ENCODE measurements at places on chromosomes 2 and 18.

DNA sequence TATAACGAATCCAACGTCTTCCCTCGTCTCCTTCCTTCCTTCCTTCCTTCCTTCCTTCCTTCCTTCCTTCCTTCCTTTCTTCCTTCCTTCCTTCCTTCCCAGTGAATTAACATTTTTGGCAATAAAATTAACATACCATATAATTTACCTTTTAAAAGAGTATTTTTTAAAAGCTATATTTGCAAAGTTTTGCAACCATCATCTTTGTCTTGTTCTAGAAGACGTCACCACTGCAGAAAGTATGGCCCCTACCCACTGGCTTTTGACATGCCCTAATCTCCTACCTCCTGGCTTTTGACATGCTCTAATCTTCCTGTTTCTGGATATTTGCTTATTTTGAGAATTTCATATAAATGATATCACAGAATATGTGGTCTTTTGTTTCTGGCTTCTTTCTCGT is 1023.9 kb upstream of the ZEB2 start:
- no peak for DNase-seq

- DNase-seq = no peak
Observed at GRCh38 chr2:206920310-206920709, 19.0 kb upstream of the CPO start.

GRCh38 chr2:208031608-208032019 is 6.3 kb upstream of the PLEKHM3 start:
- DNase-seq = no peak

- DNase-seq = no peak
Observed at GRCh38 chr2:163630836-163631235, 105.0 kb downstream of the FIGN start.

- no peak for DNase-seq
Observed at GRCh38 chr2:61763605-61764034, 90.2 kb downstream of the FAM161A start.

DNA sequence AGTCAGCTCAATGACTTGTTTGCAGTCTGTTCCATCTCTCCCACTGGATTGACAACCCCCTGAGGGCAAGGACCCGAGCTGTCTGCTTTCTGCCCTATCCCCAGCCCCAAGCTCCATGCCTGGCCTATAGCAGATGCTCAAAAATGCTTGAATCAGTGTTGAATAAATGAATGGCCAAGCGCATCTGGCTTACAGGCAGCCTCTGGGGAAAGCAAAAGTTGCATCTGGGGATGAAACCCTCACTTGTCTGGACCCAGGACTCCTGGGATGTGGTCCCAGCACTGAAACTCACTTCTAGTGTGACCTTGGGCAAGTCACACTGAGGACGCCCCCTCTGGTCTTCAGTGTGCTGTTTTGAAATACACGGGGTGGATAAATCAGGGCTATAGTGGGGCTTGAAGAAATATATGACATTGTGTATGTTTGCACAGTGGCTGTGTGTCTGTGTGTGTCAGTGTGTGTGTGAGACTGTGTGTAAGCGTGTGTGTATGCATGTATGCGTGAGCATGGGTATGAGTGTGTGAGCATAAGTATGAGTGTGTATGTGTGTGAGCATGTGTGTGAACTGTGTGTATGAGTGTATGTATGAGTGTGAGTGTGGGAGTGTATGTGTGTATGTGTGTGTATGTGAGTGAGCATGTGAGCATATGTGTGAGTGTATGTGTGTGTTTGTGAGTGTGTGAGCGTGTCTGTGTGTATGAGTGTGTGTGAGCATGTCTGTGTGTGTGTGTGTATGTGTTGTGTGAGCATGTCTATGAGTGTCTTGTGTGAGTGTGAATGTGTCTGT is 27.8 kb upstream of the TNS1 start:
- no peak for DNase-seq

DNA sequence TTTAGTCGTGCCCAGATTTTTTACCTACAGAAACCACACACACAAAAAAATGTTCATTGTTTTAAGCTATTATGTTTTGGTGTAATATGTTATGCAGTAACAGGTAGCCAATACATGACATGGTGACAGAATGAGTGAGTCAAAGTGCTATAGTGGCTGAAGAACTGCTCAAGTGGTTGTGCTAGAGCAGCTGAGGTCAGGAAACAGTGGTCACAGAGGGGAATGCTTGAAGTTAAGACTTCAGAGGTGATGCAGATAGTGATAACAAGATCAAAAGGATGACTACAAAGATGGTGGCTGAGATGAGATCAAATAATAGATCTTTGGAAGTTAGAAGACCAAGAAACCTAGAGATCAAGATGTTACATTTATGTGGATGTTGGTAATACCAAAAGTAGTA is 174.3 kb downstream of the KCNE4 start:
- no peak for DNase-seq

GRCh38 chr2:12436483-12436882 is 280.3 kb upstream of the TRIB2 start:
- DNase-seq = no peak

- DNase-seq = no peak
Observed at GRCh38 chr2:68698567-68699377, 35.8 kb upstream of the ARHGAP25 start.

GRCh38 chr18:63240531-63241316 is 78.8 kb downstream of the BCL2 start:
- no peak for DNase-seq

DNA sequence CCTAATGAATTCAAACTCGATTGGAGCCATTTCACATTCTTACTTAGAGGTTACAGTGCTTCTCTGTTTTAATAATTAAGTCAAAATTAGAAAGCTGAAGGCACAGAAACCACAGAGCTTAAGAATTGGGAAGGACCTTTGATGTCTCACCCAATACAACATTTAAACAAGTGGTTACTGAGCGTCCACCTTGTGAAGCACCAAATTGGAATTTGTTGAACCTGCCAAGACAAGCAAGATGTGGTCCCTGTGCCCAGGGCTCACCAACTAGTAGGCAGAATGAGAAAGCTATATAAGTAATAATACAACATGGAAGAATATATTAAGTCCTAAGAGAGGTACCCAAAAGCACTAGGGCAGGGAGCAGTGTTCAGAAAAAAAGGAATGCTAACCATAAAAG is 64.5 kb upstream of the NPAS2 start:
- no peak for DNase-seq

Measured in hematopoietic multipotent progenitor cell treated with erythropoietin and hydrocortisone succinate and interleukin-3 and kit ligand, for 17 days (in vitro differentiated cells).